ENCODE measurements at places on chromosomes 2 and 18.

GRCh38 chr2:173371023-173371422, 16.4 kb downstream of the CDCA7 start:
- no peak for DNase-seq

DNA sequence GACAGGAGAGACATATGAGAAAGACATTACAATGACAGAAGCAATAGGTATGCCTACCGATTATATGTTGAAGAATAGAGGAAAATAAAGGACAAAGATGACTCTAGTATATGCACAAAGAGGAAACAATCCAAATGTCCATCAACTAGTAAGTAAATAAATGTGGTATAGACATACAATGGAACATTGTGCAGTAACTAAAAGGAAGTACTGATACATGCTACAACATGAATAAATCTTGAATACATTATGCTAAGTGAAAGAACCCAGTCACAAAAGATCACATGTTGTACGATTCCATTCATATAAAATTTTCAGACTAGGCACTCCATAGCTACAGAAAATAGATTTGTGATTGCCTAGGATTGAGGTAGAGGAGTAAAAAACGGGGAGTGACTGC, 28.5 kb upstream of the PGAP1 start:
- no peak for DNase-seq

- no peak for DNase-seq
These were observed 63.2 kb downstream of the NDUFA10 start for GRCh38 chr2:239961662-239962613.

- DNase-seq: no peak
These were observed 190.8 kb downstream of the SEPTIN10 start for GRCh38 chr2:109422758-109423500.

DNA sequence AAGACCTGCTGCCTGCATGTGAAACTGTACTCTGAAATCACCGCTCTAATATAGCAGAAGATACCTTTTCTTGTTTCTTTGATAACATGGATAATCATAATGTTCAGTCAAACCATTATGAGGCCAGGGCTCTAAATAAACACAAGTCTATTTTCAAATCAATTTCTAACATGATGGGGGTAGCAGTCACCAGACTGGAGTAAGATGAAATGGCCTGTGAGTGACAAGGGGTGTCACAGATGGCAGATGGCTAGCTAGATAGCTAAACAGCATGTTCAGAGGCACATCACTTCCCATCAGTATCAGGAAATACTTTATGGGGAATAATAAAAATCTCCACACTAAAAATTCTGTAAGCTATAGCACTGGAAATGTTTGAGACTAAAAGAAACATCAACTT, 14.0 kb downstream of the MBD2 start:
- no peak for DNase-seq

Measured in effector memory CD8-positive, alpha-beta T cell (primary cell).